ENCODE measurements at places on chromosomes 1 and 21.

- no peak for DNase-seq
Measured at GRCh38 chr1:20891091-20891490, 104.0 kb upstream of the HP1BP3 start.

DNA sequence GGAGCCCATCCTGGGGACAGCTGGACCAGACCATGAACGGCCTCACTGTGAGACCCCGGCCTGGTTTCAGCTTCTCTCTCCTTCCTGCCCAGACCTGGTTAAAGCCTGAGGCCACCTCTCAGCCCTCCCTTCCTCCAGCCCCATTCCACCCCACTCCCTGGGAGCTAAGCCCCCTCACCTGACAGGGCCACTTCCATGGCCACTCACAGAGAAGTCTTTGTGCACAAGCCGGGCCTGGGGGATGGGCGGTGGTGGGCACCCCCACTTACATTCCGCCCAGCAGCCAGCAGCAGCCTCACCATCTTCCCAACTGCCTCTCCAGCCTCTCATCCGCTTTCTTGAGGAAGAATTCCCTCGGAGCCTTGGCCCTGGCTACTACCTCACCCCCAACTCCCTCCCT, 40.4 kb downstream of the RHBG start:
- no peak for DNase-seq

DNA sequence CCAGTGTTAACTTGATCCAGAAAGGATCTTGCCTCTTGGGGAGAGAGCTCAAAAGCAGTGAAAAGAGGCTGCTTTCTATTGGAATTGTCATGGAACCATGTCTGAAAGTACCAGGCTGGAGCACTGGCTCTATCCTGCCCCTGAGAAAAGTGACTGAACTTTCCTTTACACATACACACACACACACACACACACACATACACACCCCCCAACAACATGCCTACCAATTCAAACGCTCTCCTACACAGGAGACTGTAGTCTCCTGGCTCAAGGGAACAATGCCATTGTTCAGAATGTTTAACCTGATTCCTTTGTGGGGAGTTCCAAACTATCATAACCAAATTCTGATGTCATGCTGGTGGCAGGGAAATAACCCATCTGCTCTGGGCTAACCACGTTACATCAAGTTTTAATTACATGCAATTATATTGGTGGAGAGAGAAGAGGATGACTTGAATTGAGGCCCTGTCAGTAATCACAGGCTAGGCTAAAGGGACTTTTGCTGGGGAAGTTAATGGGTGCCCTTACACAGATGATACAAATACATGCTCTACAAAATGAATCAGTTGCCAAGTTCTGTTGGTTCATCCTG, 52.3 kb upstream of the DUSP10 start:
- no peak for DNase-seq

- DNase-seq: no peak
Measured at GRCh38 chr1:193366764-193367507, 180.5 kb upstream of the B3GALT2 start.

DNA sequence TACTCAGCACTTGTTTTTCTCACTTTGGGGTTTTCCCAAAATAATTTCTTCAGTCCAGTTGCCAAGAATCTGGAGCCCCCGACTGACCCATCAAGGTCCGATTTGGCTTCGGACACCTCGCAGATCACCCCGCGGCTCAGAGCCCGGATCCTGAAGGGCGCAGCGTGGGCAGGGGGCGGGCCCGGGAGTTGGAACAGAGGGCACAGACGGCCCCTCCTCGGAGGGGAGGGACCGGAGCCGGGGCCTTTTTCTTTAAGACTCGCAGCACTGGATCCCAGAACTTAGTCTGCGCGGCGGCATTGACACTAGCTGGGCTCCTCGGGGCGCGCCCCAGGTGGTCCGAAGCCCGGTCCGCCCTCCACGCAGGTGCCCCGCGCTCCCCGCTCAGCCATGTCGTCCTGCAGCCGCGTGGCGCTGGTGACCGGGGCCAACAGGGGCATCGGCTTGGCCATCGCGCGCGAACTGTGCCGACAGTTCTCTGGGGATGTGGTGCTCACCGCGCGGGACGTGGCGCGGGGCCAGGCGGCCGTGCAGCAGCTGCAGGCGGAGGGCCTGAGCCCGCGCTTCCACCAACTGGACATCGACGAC, at the start of gene CBR3:
TSS of gene CBR3 (plus strand) at position 277 of the 588 bp plus-strand sequence. CDS start at position 391, 114 bp downstream.
- peak; percentile 55 for DNase-seq

DNA sequence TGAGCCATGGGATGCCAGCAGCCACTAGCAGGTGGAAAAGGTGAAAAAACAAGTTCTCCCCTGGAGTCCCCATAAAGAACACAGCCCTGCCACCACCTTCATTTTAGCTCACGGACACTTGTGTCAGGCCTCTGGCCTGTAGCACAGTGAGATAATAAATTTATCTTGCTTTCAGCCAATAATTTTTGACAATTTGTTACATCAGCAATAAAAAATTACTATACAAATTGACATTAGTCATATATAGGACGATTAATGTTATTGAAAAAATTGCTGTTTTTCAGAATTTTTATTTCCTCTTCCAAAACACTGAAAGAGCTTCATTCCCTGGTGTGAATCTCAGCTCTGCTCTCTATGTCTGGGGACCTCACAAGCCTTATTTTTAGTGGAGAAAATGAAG, 152.9 kb upstream of the ETV3 start:
- no peak for DNase-seq
